ENCODE measurements at places on chromosomes 6 and 20.

DNA sequence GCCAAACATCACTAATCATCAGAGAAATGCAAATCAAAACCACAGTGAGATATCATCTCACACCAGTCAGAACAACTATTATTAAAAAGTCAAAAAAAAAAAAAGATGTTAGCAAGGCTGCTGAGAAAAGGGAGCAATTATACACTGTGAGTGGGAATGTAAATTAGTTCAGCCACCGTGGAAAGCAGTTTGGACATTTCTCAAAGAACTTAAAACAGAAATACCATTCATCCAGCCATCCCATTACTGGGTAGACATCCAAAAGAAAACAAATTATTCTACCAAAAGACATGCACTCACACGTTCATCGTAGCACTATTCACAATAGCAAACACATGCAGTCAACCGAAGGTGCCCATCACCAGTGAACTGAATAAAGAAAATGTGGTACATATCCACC is 213.9 kb downstream of the TTLL2 start:
- DNase-seq, result no peak

DNA sequence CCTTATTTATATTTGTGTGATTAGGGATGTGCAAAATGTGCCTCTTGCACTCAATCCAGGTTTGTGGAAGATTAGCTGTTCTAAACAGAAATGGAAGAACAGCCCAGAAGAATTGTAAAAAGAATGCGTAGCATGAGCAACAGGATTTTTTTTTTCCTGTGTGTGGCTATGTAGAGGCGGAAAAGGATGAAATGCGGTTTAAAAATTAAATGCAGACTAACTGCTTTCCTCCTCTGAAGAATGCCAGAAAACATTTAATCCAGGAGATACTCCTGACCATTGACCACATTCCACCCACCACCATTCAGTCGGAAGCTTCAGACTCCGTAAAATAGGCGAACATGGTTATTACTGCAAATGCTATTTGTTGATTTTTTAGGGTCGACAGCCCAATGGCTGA is 83.4 kb downstream of the BMP6 start:
- DNase-seq, result no peak

- DNase-seq, result no peak
Measured at GRCh38 chr20:58839474-58839874, 11.2 kb downstream of the GNAS-AS1 start.

DNA sequence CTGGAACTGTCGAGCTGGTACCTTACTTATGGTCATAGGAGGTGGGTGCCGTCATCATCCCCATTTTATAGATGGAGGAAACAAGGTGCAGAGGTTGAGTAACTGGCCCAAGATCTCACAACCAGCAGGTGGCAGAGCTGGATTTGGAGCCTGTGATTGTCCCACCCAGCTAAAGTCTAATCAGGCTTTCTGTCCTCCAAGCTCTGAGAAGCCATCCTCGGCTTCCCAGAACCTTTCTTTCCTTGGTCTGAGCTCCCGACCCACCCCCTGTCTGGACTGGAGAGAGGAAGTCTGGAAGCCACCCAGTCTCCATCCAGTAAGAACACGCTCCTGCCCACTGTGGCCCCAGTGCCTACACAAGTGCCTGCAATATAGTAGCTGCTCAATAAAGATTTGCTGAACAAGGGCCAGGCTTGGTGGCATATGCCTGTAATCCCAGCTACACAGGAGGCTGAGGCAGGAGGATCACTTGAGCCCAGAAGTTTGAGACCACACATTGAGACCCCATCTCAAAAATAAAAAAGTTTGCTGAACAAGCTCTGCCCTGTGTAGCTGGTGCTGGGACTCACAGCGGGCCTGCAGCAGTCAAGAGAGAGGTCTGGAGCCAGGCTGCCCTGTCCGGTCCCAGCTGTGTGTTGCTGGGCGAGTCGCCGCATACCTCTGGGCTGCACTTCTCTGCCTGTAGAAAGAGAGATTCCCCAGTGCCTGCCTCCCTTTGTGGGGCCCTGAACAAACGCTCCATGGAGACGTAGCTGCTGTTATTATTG is 32.5 kb upstream of the DLGAP4 start:
- peak; percentile 70 for DNase-seq

DNA sequence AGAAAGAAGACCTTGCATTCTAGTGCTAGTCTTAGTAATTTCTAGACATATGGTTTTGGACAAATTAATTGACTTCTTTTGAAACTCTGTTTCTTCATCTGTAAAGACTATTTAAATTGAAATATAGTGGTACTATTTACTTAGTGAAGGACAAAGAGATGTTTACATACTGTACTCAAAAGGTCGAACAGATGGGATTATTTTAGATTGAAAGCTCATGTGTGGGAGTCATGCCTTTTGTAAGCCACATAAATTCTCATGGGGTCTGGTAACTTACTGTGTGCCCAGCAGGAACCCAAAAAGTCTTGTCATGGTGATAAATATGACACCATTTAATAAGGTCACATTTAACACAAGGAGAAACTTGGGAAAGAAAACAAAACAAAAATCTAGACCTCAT is 368.2 kb upstream of the CITED2 start:
- DNase-seq, result no peak

DNA sequence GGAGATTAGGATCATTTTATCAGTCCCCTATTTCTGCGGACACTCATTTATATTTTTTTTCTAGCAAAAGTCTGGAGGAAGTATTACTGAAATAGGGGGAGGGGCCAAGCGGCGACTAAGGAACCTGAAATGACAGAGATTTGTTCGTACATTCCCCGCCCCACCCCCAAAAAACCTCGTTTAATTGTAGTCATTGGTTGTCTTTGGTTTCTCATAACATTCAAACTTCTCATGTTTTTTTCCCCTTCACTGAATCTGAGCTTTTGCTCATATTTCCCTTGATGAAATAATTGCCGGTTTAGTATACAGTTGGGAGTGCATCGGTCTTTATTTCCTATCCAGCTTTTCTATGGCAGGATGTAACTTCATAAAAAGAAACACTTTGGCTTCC is 768 bp upstream of the FYN start:
- peak; percentile 40 for DNase-seq

GRCh38 chr6:104559435-104560202 is 300.1 kb downstream of the HACE1 start:
- no peak for DNase-seq

DNA sequence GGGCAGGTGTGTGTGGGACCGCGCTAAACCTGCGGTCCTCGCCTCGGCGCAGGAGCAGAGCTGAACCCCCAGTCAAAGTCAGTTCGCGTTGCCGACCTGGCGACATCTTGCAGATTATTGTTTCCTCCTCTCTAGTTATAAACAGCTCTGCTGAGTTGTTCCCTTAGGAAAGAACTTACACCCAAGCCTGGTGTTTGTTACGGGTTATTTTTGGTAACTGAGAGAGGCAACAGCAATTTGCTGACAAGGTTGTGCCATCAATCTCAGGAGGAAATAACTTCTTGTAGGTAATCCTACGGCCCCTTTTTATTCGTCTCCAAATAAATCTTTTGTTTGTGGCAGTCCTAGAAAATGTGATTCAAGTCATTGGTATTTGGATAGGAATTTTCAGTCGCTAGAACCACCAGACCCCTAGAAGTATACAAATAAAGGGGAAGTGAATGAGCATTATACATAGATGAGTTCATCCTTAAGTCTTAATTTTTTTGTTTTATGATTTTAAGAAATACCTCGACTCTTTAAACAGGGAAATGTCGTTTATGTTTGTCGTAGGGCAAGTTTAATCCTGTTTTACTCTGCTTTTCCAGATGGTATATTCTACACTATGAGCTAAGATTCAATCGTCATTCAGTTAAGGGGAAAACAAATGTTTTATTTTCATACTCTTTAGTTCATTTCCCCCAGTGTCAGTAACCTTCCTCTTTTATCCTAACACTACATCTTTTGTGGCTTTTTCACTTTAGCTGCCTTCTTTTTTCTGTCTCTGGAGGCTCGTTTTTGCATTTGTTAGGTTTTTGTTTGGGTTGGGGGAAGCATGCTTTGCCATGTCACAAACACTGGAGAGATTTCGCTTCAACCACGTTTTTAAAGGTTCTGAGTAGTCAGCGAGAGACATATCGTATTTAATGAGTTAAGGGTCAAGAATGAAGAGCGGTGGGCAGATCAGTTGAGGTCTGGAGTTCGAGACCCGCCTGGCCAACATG is 1.2 kb downstream of the PM20D2 start:
- peak; percentile 50 for DNase-seq

- peak; percentile 48 for DNase-seq
Measured at GRCh38 chr20:63908008-63908682, 13.2 kb downstream of the DNAJC5 start.

DNA sequence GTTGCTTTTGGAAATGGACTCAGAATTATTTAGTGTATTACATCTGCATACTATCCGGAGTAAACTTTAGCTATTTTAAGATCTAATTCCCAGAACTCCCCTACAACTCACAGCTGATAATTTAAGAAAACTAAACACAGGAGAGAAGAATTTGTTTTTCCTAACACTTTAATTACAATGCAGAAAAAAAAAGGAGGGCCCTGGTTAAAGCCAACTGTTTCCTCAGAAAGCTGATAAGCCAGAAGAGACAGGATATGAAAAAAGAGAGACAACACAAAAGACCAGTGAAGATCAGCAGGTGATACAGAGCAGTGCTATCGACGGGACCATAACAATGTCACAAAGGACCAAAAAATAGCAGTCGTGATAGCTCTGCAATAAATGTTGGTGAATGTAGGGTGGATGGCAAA is 5.8 kb downstream of the IFNGR1 start:
- no peak for DNase-seq

DNA sequence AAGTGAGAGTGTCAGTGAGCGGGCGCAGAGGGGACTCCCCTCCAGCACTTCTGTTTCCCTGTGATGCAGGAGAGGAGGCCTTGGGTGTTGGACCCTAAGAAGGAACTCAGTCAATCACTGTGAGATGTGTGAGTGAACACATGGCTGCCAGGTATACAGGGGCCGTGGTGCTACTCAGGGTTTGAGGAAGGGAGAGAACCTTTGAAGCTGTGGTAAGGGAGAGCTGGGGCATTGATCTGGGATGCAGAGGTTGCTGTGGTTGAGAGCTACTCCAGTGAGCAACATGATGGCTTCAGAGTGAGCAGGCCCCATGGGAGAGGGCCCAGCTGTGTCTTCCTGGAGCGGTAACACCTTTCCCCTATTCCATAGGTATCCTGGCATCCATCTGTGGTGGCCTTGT is 99.2 kb downstream of the SLC22A3 start:
- no peak for DNase-seq

All from GM13976 (cell line).